ENCODE measurements at places on chromosomes 1 and 21.

DNA sequence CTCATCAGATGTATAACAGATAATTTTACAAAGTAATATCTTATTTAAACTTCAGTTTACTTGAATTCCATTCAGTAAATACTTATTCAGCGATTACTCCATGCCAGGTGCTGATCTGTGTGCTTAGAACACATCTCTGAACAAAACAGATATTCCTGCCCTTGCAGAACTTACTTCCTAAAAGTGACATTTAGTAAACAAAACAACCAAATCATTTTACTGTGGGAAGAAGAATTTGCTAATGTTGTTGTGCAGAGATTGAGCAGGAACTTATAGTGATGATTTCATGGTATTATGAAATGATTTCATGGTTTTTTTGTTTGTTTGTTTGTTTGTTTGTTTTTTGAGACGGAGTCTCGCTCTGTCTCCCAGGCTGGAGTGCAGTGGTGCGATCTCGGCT lies 39.3 kb upstream of the WLS start:
- DNase-seq: no peak

- no peak for DNase-seq
These were observed 10.6 kb upstream of the LINGO4 start for GRCh38 chr1:151815716-151816327.

DNA sequence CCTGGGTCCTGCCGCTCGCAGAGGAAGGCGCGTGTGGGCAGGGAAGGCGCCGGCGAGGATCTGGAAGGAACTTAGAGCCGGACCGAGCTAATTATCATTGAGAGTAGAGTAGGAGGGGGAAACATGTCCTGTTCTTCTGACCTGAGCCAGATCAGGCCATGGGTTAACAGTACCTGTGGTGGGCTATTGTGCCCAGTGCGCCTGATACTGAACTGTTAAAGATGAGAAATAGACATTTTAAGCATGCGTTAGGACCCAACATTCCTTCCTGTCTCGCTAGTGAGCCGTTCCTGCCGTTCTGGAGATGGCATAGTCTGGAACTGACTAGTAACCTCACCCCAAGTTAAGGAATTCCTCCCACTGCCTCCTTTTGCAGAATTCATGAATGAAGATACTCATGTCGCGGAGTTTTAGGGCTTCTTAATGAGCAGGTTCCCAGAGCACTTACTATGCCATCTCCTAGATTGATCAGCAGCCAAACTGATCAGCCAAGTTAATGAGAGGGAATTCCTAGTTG lies 870 bp downstream of the STRIP1 start:
- no peak for DNase-seq

- peak; percentile 49 for DNase-seq
These were observed 456.8 kb downstream of the SETD4 start for GRCh38 chr21:35603494-35603893.

- DNase-seq: no peak
These were observed 64.8 kb downstream of the PEX14 start for GRCh38 chr1:10539411-10540043.
